H1 (cell line): ENCODE measurements at places on chromosomes 3 and 15.

DNA sequence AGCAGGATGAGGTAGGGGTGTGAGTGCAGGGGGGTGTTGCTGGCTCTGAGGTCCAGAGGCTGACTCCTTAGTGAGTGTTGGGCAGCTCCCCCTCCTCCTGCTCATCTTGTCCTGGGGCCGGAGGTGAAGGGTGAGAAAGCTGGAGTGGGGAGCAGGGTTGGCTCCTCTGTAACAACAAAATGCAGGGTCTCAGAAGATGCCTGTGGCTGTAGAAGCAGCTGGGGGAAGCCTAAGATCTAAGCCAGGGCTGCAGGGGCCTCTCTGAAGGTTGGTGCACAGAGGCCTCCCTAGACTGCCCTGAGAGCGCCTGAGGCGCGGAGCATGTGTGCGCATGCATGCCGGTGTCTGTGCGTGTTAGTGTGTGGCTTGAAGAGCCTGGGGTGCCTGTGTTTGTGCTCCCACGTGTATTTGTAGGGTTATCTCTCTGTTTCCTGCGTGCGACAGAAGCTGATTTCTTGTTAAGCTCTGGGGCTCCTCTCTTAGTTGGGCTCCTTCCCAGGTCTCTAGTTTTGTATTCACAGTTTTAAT lies 5.3 kb upstream of the HDAC11 start:
- no peak overlapping the region for H3K4me3 ChIP-seq
- DNase-seq: no peak
- peaks cover 8% of the 10 kb centered on the region for H3K4me1 ChIP-seq
- no peaks in the 10 kb centered on the region for H3K36me3 ChIP-seq

- no peaks in the 10 kb centered on the region for H3K36me3 ChIP-seq
- H3K4me1 ChIP-seq: no peaks in the 10 kb centered on the region
Observed at GRCh38 chr15:25242166-25242879, 196.5 kb downstream of the UBE3A start.

DNA sequence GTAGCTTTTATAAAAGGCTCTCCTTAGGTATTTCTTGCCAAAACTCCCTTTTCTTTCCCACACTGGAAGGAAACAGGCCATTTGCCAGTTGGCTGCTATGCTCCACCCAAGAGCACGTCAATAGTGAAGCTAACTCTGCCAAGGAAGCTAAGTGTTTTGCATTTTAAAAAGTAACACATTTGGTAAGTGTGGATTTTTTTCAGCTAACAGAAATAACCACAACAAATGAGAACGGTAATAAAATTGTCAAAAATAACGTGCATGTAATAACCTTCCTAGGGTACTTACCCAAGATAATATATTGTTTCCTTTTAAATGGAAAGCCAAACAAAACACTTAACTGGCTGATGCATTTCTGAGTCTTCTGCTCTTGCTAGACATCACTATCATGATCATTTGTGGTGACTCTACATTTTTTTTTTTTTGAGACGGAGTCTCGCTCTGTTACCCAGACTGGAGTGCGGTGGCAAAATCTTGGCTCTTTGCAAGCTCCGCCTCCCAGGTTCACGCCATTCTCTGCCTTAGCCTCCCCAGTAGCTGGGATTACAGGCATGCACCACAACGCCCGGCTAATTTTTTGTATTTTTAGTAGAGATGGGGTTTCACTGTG lies 4.6 kb downstream of the DPP8 start:
- no peak overlapping the region for H3K4me3 ChIP-seq
- DNase-seq: no peak
- H3K27ac ChIP-seq: no peak overlapping the region

- DNase-seq: no peak
- H3K4me1 ChIP-seq: peaks cover 4% of the 10 kb centered on the region; the same call in 1 of the 2 replicates
- no peaks in the 10 kb centered on the region for H3K27me3 ChIP-seq
Observed at GRCh38 chr3:177385831-177386301, 188.6 kb upstream of the TBL1XR1 start.

- peaks cover 73% of the 10 kb centered on the region for H3K36me3 ChIP-seq
- DNase-seq: no peak
- H3K4me1 ChIP-seq: no peaks in the 10 kb centered on the region
- no peaks in the 10 kb centered on the region for H3K27me3 ChIP-seq
Observed at GRCh38 chr15:69434238-69434637, 18.4 kb upstream of the RPLP1 start.

DNA sequence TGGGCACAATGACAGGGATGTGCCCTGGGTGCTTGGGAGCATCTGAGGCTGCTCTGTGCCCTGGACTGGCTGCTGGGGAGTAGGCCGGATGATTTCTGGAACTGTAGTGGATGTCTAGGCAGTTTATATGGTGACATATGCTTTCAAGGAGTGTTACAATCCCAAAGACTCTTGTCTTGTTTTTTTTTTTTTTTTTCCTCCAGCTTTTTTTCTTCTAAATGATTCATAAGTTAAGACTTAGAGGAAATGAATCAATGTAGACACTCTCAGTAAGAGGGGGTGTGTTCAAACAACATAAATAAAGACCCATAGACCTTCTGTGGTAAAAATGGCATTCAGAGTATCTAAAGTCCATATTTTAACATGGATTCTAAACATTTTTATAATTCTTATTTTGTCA lies 706.1 kb upstream of the GOLIM4 start:
- H3K4me3 ChIP-seq: no peak overlapping the region
- H3K27me3 ChIP-seq: no peaks in the 10 kb centered on the region
- peaks cover 9% of the 10 kb centered on the region for H3K4me1 ChIP-seq
- no peak for DNase-seq
- no peaks in the 10 kb centered on the region for H3K36me3 ChIP-seq
